ENCODE measurements at places on chromosomes 3 and 15.
A peak's percentile ranks its signal among the peaks of the same experiment; 100 is the strongest.

DNA sequence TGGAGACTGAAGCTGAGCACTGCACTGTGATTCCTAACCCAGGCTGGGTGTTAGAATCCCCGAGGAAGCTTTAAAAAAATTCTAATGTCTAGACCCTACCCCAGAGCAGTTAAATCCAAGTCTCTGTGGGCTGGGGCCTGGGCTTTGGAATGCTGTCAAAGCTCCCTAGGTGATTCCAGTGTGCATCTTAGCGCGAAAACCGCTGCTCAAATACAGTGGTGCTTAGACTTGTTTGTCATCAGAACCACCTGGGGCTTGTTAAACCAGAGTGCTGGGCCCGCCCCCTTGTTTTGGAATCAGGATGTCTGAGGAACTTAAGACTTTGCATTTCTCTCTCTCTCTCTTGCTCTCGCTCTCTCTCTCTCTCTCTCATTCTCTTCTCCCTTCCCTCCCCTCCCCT is 20.7 kb downstream of the RHCG start:
- H3K27ac ChIP-seq: no peak overlapping the region
- no peak for DNase-seq
- H3K4me3 ChIP-seq: no peak overlapping the region
- H3K27me3 ChIP-seq: peaks cover 46% of the 10 kb centered on the region
- H3K36me3 ChIP-seq: no peaks in the 10 kb centered on the region

GRCh38 chr3:78221796-78222195 is 1181.9 kb downstream of the ROBO2 start:
- no peak for DNase-seq
- H3K4me3 ChIP-seq: no peak overlapping the region
- H3K27me3 ChIP-seq: no peaks in the 10 kb centered on the region
- no peaks in the 10 kb centered on the region for H3K4me1 ChIP-seq
- no peaks in the 10 kb centered on the region for H3K36me3 ChIP-seq
- no peak overlapping the region for H3K27ac ChIP-seq

GRCh38 chr3:68743521-68743920 is 188.8 kb downstream of the TAFA4 start:
- H3K4me1 ChIP-seq: no peaks in the 10 kb centered on the region
- H3K27ac ChIP-seq: no peak overlapping the region
- no peaks in the 10 kb centered on the region for H3K27me3 ChIP-seq
- H3K4me3 ChIP-seq: no peak overlapping the region
- DNase-seq: no peak

GRCh38 chr15:74655424-74655823 is 39.8 kb downstream of the CLK3 start:
- H3K4me1 ChIP-seq: peaks cover 27% of the 10 kb centered on the region
- no peaks in the 10 kb centered on the region for H3K27me3 ChIP-seq
- DNase-seq: no peak

DNA sequence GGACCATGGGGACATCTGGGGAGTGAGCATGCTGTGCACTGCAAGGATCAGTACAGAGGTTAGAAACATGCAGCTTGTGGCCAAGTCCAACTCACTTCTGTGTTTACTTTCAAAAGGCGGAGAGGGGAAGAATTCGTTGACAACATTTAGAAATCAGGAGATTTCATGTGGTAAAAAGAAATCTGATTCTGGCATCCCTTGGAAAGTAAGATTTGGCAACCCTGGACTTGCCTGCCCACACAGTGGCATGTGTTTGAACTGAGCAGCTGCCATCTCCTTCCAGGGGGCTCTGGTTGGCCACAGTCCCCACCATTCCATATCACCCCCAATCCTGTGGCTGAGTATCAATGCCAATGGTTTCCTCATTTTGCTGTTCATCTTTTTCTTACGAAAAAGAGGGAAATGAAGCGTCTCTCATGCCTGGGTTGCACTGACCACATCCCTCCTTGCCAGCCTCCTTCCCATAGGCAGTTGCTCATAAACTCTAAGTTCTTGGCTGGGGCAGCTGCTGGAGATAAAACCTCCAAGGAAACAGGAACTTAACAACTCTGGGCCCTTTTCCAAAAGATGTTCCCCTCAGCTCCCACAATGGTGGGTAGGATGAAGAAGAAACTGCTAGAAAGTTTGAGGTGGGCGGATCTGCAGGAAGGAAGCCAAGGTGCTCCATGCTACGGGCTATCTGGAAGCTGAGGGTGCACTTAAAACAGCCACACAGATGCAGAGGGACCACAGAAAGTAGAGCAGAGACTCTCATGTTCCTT is 29.2 kb downstream of the SLC6A11 start:
- DNase-seq: no peak
- no peak overlapping the region for H3K4me3 ChIP-seq
- no peaks in the 10 kb centered on the region for H3K36me3 ChIP-seq
- H3K27me3 ChIP-seq: no peaks in the 10 kb centered on the region

DNA sequence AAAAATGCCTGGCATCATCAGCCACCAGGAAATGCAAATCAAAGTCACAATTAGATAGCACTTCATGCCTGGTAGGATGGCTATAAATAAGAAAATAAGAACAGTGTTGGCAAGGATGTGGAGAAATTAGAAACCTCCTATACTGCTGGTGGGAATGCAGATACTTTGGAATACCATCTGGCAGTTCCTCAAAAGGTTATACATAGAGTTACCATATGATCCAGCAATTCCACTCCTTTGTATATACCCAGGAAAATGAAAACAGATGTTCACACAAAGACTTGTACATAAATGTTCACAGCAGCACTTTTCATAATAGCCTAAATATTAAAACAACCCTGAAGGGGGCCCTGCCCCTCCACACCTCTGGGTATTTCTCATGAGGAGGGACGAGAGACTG is 13.7 kb downstream of the ACSBG1 start:
- peak overlapping the region; percentile 15 for H3K27ac ChIP-seq
- no peak for DNase-seq
- H3K27me3 ChIP-seq: no peaks in the 10 kb centered on the region
- H3K36me3 ChIP-seq: no peaks in the 10 kb centered on the region

- no peak for DNase-seq
- H3K36me3 ChIP-seq: no peaks in the 10 kb centered on the region
- H3K27me3 ChIP-seq: no peaks in the 10 kb centered on the region
- no peaks in the 10 kb centered on the region for H3K4me1 ChIP-seq
- H3K27ac ChIP-seq: no peak overlapping the region
These were observed 19.1 kb upstream of the LIMD1 start for GRCh38 chr3:45575386-45575923.

DNA sequence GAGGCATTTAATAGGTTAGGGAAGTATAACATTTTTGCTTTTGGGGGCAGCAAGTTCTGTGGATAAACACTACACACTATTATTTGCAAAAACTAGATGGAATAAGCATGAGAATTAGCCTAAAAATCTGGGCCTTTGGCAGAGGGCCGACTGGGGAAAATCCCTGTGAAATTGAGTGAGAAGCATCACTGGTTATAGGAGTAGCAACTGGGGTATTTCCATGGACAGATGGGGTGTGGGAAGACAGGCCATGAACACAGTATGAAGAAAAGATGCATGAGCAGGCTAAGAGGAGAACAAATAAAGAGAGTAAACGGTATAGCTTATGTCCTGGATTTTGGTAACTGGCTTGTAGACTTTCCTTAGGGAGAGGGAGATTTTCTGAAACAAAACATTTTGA is 32.9 kb upstream of the CSPG5 start:
- H3K4me3 ChIP-seq: no peak overlapping the region
- no peak for DNase-seq
- peak overlapping the region; percentile 40 for H3K27ac ChIP-seq
- H3K27me3 ChIP-seq: no peaks in the 10 kb centered on the region
- no peaks in the 10 kb centered on the region for H3K36me3 ChIP-seq
- H3K4me1 ChIP-seq: peaks cover 12% of the 10 kb centered on the region

DNA sequence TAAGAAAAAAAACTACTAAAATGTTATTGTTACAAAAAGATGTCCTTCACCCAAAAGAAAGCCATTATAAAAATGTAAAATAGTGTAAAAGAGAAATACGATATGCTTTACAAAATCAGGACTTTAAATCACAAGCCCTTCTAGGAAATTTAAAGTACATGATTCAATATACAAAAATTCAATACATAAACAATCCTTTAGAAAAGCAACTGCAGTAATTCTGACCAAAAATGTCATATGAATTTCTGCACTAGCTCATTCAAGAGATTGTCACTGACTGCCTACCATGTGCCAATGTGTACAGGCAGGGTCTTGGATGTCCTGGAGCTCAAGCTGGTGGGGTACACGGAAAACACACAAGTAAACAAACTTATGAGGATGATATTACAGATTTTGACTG is 2.5 kb downstream of the MORC1 start:
- DNase-seq: no peak
- no peaks in the 10 kb centered on the region for H3K36me3 ChIP-seq
- peaks cover 6% of the 10 kb centered on the region for H3K4me1 ChIP-seq
- H3K27ac ChIP-seq: no peak overlapping the region
- no peak overlapping the region for H3K4me3 ChIP-seq

GRCh38 chr15:27679731-27680471 is 419.2 kb downstream of the OCA2 start:
- H3K4me1 ChIP-seq: no peaks in the 10 kb centered on the region
- no peak overlapping the region for H3K4me3 ChIP-seq
- H3K36me3 ChIP-seq: no peaks in the 10 kb centered on the region
- no peak overlapping the region for H3K27ac ChIP-seq

- DNase-seq: no peak
- no peaks in the 10 kb centered on the region for H3K4me1 ChIP-seq
- H3K36me3 ChIP-seq: no peaks in the 10 kb centered on the region
- no peaks in the 10 kb centered on the region for H3K27me3 ChIP-seq
- no peak overlapping the region for H3K4me3 ChIP-seq
These were observed 43.8 kb downstream of the PLCL2 start for GRCh38 chr3:16928386-16929132.

GRCh38 chr15:29266052-29266582 is 3.5 kb downstream of the NSMCE3 start:
- H3K27me3 ChIP-seq: no peaks in the 10 kb centered on the region
- DNase-seq: no peak
- H3K4me3 ChIP-seq: no peak overlapping the region
- H3K27ac ChIP-seq: no peak overlapping the region
- peaks cover 24% of the 10 kb centered on the region for H3K4me1 ChIP-seq

GRCh38 chr3:168909260-168909659 is 754.3 kb downstream of the MECOM start:
- H3K4me3 ChIP-seq: no peak overlapping the region
- no peak overlapping the region for H3K27ac ChIP-seq
- H3K27me3 ChIP-seq: no peaks in the 10 kb centered on the region

DNA sequence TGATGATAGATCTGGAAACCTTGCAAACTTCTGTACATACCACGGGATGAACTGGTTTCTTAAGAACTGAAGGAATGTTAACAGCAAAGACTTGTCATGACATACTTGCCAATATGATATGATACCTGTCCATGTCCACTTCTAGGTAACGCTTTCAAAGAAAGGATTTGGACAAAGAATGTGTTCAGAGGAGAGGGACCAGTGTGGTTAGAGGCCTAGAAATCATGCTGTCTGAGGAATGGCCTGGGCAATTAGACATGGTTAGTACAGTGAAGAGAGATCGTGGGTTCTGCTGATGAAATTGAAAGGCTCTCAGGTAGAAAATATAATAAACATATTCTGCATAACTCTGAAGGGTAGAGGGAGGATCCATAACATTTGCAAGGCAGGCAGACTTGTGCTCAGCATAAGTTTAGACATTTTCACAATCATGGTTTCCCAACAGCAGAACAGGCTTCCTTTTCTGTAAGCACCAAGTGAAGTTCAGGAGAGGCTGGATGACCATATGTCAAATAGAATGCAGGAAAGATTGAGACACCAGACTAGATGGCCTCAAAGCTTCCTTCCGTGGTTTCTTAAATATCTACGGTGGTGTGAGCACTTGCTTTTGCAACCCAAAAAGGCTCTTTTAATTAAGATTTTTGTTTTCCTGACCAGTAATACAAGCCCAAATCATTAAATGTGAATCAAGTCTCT is 39.9 kb downstream of the TGFBR2 start:
- H3K27ac ChIP-seq: peak overlapping the region; percentile 60
- H3K4me1 ChIP-seq: peaks cover 39% of the 10 kb centered on the region
- no peak overlapping the region for H3K4me3 ChIP-seq
- H3K27me3 ChIP-seq: no peaks in the 10 kb centered on the region
- DNase-seq: no peak

DNA sequence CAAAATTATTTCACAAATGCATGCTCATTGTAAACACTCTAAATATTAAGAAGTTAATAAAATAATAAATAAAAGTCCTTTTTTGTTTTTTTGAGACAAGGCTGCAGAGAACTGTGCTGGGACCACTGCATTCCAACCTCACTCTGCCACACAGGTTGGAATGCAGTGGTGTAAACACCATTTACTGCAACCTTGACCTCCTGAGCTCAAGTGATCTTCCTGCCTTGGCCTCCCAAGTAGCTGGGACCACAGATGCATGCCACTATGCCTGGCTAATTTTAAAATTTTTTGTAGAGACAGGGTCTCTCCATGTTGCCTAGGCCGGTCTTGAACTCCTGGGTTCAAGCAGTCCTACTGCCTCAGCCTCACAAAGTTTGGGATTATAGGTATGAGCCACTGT is 578.4 kb downstream of the ZIC1 start:
- peaks cover 1% of the 10 kb centered on the region for H3K36me3 ChIP-seq
- no peak overlapping the region for H3K27ac ChIP-seq
- no peak overlapping the region for H3K4me3 ChIP-seq
- DNase-seq: no peak
- no peaks in the 10 kb centered on the region for H3K27me3 ChIP-seq

DNA sequence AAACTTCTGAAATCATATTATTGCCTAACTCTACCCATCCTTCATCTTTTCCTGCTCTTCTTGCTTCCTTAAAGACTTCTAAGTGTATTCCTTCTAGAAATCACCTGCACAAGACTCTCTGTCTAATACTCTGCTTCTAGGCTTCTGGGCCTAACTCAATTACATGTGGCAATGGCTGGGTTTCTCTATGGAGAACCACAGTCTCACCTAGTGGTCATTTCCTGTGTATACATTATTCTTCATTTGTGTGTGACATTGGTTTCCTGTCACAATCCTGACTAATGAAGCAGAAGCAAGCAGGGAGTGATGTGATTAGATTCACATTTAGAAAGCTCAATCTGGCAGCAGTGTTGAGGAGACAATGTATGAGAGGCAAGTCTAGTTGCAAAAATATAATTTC is 16.9 kb upstream of the CLDN1 start:
- no peak overlapping the region for H3K27ac ChIP-seq
- no peaks in the 10 kb centered on the region for H3K4me1 ChIP-seq
- no peak overlapping the region for H3K4me3 ChIP-seq
- no peaks in the 10 kb centered on the region for H3K36me3 ChIP-seq

- H3K4me3 ChIP-seq: no peak overlapping the region
- H3K27me3 ChIP-seq: no peaks in the 10 kb centered on the region
- DNase-seq: no peak
- H3K27ac ChIP-seq: no peak overlapping the region
- no peaks in the 10 kb centered on the region for H3K4me1 ChIP-seq
These were observed 48.2 kb upstream of the CFAP161 start for GRCh38 chr15:81085898-81086297.

DNA sequence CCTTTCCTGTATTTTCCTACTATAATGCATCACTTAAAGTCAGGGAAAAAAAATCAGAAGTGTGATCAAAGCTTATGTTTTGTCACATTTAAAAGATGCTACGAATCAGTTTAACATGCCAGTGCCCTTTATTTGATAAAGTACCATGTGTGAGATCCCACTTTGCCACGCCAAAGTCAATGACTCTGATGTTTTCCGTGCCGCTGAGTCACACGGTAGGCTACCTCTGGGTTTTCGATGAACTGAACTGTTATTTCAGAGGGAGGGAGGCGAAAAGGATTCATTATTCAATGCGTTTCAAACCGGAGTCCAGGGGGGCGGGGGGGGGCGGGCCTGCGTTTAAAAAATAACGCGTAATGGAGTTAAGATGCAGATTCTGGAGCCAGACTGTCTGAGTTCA is 203.0 kb downstream of the ABHD5 start:
- no peaks in the 10 kb centered on the region for H3K36me3 ChIP-seq
- H3K27me3 ChIP-seq: peaks cover 83% of the 10 kb centered on the region
- H3K4me1 ChIP-seq: peaks cover 5% of the 10 kb centered on the region
- DNase-seq: no peak
- no peak overlapping the region for H3K27ac ChIP-seq
